Stimulated activated CD4-positive, alpha-beta T cell treated with anti-CD3 and anti-CD28 coated beads, TNF-alpha, amount 100 ng/mL, for 1 hour (primary cell): ENCODE measurements at places on chromosomes 4 and X.

GRCh38 chrX:12563121-12563520, 228.1 kb upstream of the PRPS2 start:
- DNase-seq, result no peak

DNA sequence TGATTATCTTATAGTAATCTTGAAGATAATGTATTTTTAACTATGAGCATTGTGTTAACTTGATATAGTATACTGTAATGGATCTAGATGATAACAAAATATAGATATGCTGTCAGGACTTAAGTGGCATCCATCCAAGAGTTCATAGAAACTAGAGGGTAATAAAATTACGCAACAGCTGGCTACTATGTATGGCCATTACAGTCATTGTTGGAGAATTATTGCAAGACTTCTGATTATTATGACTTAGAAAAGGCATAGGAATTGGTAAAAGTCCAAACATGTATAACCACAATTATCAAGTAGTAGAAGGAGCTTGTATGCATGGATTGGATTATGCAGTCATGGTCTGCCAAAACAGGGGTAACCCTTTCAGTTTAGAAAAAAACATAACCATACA, 9.5 kb downstream of the OGT start:
- no peak for DNase-seq

GRCh38 chrX:82813671-82814078, 694.4 kb upstream of the POU3F4 start:
- DNase-seq, result no peak

- no peak for DNase-seq
Measured at GRCh38 chr4:20615486-20616260, 84.6 kb upstream of the PACRGL start.

DNA sequence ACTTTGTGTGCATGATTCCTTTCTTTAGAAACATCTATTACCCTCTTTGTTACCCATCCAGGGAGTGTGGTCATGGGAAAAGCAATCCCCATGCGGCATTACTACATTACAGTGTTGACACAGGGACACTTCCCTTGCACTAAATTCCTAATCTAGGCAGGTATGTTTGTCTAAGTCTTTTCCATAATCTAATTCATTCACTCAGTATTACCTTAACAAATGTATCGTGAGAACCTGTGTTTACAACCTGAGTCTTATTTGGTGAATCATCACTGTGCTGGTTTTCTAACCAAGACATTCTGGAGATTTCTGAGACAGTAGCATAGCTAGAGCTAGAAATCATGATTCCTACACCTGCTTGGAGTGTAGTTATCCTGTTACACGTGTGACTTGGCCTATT, 326.8 kb downstream of the BMPR1B start:
- no peak for DNase-seq

- DNase-seq, result no peak
Measured at GRCh38 chrX:5876984-5877596, 351.6 kb downstream of the NLGN4X start.
